ENCODE measurements at places on chromosomes 6 and 20.

GRCh38 chr6:148461986-148462577 is 119.4 kb downstream of the SASH1 start:
- H3K4me1 ChIP-seq: no peaks in the 10 kb centered on the region
- H3K27me3 ChIP-seq: peaks cover 18% of the 10 kb centered on the region
- no peak for DNase-seq
- H3K27ac ChIP-seq: no peak overlapping the region

DNA sequence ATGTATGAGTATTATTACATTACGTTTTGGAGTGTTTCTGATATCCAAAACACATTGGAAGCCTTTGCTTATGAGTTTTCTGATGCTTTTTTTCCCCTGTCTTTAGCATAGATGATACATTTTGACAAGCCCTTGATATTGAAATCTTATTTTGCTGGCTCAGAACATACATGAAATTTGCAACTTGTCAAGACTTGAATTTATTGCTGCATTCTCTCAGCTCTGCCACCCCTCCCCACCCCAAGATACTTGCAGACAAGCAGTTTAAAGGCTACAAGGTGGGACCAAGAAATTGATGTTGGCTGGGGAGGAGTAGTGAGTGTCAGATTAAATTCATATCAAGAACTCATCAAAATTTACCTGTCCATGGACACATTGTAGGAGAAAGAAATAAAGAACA is 160.2 kb downstream of the GJA1 start:
- DNase-seq: no peak
- no peaks in the 10 kb centered on the region for H3K27me3 ChIP-seq
- no peaks in the 10 kb centered on the region for H3K4me1 ChIP-seq
- H3K27ac ChIP-seq: no peak overlapping the region
- no peak overlapping the region for H3K4me3 ChIP-seq
- no peaks in the 10 kb centered on the region for H3K36me3 ChIP-seq

DNA sequence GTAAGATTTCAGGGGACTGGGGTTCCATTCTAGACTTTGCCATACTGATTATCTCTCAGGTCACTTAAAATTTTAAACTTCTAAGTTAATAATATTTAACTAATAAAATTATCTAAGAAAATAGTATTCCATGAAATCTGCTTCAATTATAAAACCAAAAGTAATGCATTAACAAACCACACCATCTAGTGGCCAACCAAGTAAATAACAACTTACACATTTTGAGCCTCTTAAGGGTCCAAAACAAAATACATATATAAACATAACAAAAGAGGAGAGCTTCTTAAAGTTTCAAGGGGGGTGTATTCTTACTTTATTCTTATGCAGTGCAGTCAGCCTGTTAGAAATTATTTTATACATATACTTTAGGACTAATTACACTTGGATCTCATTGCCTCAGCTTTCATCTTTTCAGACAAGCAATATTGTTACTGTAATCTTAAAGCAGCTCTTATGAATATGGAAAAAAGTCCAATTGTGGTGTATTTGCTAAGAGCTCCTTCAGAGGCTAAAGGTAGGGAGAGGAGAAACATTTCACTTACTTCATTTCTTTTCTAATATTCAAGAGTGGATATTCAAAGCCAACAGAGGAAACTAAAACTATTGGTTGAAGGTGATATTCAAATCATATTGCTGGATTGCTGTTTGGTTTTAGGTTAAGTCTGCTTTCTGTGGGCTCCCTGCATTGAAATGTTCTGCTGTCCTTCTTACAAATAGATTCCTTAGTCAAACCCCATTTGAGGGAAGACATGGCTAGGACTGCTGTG is 199.7 kb upstream of the SIM1 start:
- H3K4me1 ChIP-seq: peaks cover 4% of the 10 kb centered on the region
- no peaks in the 10 kb centered on the region for H3K27me3 ChIP-seq
- no peak for DNase-seq
- peak overlapping the region; percentile 57 for H3K27ac ChIP-seq
- no peak overlapping the region for H3K4me3 ChIP-seq
- H3K36me3 ChIP-seq: peaks cover 3% of the 10 kb centered on the region

GRCh38 chr20:19004975-19005374 is 191.4 kb downstream of the SCP2D1 start:
- no peaks in the 10 kb centered on the region for H3K4me1 ChIP-seq
- no peak overlapping the region for H3K4me3 ChIP-seq
- DNase-seq: no peak

- H3K4me3 ChIP-seq: no peak overlapping the region
- H3K27me3 ChIP-seq: no peaks in the 10 kb centered on the region
- H3K27ac ChIP-seq: no peak overlapping the region
- H3K4me1 ChIP-seq: peaks cover 4% of the 10 kb centered on the region
Observed at GRCh38 chr20:50246367-50247195, 56.0 kb downstream of the CEBPB start.

- H3K4me3 ChIP-seq: no peak overlapping the region
- no peaks in the 10 kb centered on the region for H3K27me3 ChIP-seq
- H3K27ac ChIP-seq: no peak overlapping the region
- peaks cover 38% of the 10 kb centered on the region for H3K4me1 ChIP-seq
- DNase-seq: no peak
- peaks cover 4% of the 10 kb centered on the region for H3K36me3 ChIP-seq
Observed at GRCh38 chr6:35366204-35366596, 23.8 kb downstream of the PPARD start.

- DNase-seq: no peak
- H3K4me1 ChIP-seq: no peaks in the 10 kb centered on the region
- H3K27ac ChIP-seq: no peak overlapping the region
- H3K36me3 ChIP-seq: no peaks in the 10 kb centered on the region
Observed at GRCh38 chr6:86744048-86744447, 193.3 kb upstream of the HTR1E start.

DNA sequence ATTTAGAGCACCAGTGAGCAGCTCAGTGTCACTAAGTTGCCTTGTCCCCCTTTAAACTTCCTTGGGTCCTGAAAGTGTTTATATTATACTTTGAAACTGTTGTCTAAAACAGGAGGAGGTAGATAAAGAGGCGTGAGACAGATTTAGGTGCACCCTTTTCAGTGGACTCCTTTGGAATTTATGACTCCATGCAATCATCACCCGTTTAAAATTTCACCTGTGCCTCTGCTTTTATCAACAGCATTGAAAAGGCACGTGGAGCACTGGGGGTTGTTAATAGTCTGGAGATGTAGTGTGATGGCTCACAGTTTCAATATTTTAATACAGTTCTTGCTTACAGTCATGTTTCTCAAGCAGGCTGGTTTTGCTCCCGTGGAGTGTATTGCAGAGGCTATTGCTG is 162.2 kb downstream of the PHACTR1 start:
- DNase-seq: no peak
- H3K4me1 ChIP-seq: no peaks in the 10 kb centered on the region
- H3K4me3 ChIP-seq: no peak overlapping the region
- H3K27me3 ChIP-seq: peaks cover 20% of the 10 kb centered on the region
- no peak overlapping the region for H3K27ac ChIP-seq
